ENCODE measurements at places on chromosomes 3 and 15. TPM values are rescaled to one million over a fixed set of nuclear protein-coding genes. Genes with fewer than 3 reads are reported as not detected.

DNA sequence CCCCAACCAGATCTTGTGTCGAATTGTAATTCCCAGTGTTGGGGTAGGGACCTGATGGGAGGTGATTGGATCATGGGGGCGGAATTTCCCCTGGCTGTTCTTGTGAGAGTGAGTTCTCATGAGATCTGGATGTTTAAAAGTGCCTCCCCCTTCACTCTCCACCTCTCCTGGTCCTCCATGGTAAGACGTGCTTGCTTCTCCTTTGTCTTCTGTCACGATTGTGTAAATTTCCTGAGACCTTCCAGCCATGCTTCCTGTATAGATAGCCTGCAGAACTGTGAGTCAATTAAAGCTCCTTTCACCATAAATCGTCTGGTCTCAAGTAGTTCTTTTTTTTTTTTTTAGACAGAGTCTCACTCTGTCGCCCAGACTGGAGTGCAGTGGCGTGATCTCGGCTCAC, 42.3 kb downstream of the NR1D2 start:
- no peak for DNase-seq

- DNase-seq, result no peak
These were observed 3.6 kb upstream of the GNB4 start for GRCh38 chr3:179454887-179455286.

DNA sequence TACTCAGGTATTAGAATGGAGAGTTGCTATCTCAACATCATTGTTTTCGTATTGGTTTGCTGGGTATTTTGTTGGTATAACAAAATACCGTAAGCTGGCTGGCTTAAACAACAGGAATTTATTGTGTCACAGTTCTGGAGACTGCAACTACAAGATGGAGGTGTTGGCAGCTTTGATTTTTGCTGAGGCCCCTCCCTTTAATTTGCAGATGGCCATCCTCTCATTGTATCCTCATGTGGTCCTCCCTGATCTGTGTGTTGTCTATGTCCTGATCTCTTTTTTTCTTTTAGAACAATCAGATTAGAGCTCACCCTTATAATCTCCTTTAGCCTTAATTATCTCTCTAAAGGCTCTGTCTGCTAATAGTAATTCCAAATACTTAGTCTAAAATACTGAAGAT, 299.8 kb upstream of the GOLIM4 start:
- DNase-seq, result no peak

DNA sequence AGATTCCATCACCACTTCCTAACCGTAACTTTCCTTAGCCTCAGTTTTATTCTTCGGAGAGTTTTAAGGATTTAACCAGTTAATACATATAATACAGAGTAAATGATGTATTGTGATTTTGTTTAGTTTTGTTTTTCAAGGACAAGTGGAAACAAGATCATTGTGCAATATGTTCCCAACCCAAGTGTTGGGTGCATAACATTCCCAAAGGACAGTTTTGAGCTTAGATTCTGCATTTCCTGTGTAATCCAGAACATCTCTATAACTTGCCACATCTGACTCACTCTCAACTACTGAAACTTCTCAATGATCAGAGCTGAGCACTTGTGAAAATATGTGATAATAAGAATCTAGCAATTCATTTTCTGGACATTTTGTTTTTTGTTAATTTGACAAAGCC, 466.1 kb upstream of the PPP2R3A start:
- DNase-seq, result no peak

DNA sequence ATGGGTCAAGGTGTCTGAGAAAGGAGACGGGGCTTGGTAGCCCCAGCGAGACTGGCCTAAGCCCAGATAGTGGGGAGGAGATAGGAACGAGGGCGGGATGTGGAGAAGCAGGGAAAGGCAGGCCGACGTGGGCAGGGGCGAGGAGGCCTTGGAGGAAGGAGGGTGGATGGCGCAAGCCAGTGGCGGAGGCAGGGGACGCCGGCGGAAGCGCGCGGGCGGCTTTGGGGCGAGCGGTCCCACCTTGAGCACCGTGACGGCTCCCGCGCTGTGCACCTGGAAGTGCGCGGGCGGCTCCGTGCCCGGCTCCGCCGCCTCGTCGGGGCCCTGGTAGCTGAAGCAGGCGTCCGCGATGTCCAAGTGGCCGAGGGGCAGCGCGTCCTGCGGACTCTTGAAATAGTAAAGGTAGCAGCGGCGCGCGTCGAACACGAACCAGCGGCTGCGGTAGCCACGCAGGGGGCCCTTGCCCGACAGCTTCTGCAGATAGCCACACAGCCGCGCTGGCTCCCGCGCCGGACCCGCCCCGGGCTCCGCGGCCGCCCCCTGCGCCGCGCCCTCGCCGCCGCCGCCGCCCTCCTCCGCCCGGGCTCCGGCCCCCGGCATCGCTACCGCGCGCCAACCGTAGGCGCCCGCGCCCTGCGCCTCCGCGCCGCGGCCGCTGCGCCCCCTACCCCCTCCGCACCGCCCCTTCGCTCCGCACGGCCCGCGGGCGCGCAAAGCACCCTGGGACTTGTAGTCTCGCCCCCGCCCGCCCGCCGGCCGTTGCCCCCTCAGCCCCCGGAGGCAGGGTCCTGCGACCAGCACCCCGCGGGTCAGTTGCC, at the start of gene TBC1D2B:
Gene TBC1D2B, minus strand, starts transcription at position 659 of the 818 bp plus-strand sequence. Its CDS starts 59 bp downstream, at position 600.
- peak; percentile 71 for DNase-seq

DNA sequence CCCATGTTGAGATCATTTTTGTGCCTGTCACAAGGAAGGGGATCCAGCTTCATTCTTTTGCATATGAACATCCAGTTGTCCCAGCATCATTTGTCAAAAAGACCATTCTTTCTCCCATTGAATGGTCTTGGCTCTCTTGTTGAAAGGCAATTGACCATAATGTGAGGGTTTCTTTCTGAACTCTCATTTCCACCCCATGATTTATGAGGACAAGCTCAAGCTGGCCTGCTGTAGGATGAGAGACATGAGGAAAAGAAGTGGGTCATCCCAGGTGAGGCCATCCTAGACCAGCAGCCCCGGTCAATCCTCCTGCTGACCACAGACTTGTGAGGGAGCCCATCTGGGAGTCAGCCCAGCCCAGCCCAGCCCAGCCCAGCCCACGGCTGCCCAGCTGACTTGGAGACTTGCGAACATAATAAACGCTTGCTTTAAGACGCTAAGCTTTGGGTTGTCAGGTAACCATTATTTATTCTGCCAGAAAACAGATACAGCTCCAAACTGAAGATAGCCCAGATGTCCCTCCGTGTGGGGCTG, 69.0 kb downstream of the LINGO1 start:
- DNase-seq, result no peak

GRCh38 chr15:91307601-91308000, 207.5 kb downstream of the SV2B start:
- no peak for DNase-seq

The CYP1A1 gene
- 2.0 TPM for total RNA-seq

DNA sequence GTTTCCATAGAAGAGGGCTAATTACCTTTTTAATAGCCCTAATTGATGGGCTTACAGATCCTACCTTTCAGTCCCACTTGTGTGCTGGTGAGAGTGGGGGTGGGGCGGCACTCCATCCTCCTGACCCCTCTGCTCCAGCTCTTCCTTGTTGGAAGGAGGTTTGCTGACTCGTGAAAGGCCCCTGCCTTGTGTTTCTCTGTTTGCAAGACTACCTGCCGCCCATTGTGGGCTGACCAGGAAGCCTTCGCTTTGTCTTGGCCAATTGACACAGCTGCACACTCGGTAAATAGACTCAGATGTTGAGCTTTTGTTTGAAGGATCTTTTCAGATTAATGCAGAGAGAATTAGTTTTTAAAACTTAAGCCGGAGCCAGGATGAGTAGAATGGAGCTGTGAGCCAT, 197.3 kb upstream of the HES1 start:
- no peak for DNase-seq

DNA sequence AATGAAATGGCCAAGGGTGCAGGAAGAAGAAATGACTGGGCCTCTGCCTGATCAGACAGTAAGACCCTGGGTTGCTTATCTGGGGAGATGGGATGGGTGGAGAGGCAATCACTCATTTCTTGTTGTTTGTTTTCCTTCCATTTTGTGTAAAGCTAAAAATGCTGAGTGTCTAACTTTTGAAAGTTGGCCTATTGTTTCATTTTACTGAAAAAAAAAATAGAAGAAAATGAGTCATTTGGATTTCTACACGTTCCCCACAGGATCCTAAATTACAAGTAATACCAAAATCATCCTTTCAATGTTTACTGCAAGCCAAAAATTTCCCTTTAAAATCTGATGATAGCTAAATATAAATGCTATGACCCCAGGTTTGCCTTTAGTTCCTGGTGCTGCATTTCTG, 30.6 kb downstream of the PTX3 start:
- no peak for DNase-seq

DNA sequence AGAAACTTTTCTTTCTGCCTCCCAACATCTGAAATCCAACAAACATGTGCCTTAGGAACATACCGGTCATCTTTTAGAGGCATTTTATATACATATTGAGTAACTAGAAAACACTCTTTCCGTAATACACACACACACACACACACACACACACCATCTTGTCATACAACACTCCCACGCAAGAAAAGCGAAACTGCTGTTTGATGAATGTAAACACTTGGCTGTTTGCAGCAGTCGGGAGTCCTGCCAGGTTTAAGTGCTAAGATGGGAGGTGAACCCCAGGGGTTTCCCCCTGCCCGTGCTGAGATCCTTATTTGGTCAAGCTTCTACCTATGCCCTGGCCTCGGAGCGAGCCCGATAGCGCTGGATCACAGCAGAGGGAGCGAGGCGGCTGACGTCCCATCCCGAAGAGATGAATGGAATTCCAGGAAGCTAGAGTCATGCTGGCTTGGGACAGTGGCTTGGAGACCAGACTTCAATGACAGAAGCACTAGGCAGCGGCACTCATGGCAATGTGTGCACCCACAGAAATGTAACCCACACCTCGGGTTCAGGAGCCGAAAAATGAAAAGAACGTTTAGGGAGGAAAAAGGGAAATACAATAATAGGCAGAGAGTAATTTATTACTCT, 1.3 kb upstream of the THBS1 start:
- DNase-seq, result peak; percentile 44

DNA sequence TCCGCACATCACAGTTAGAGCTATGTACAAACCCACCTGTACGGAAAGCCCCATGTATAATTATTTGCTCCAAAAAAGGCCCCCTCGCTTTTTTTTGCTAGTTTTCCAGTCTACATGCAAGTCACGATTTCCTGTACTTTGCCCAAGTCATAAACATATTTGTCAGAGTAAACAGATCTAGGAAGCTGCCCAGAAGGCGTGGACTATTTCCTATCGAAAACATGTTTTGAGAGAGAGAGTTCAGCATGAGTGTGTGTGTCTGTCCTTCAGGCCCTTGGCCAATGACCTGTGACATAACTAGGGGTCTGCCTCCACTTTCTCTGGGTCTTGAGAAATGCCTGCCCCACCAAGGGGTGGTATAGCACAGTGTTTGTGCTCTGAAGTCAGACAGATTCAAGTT, 72.7 kb upstream of the HACD2 start:
- no peak for DNase-seq

The TRIM42 gene
- total RNA-seq, result not detected

DNA sequence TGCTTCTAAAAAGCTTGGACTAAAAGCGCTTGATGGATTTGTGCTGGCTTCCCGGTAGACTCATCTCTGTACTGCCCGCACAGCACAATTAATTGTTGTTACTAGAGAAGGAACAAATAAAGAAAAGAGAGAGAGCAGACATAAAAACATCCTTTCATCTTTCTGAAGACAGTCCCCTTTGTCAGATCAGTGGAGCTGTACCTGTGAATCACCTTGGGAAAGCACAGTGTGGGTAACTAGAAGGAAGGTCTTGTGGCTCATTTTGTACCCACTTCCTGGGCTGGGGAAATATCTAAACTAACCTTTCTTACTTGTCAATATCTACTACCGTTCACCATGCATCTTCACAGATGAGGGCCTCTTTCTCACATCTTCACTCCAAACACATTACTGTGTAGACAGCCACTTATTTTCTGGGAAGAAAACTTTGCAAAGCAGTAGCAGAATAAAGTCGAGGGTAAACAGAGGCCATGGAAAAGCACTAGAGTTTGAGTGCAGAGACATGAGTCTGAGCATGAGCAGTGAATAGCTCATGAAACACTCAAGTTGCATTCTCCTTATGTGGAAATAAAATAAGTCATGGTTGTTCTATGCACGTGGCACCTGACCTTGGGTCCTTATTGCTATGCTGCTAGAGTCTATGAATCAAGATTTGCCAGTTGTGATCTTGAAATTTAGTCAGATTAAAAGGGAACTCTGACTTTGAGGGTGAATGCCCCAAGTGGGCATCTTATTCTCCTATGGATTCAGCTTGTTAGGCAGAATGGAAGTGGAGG, 169.3 kb downstream of the LPP start:
- no peak for DNase-seq

The SLC24A5 gene
- not detected for total RNA-seq

- DNase-seq, result no peak
These were observed 57.9 kb upstream of the RNU6-1 start for GRCh38 chr15:67897646-67898339.

The CALML4 gene
- 118 TPM for total RNA-seq

The BCL2A1 gene
- not detected for total RNA-seq

GRCh38 chr15:100254691-100255090, 87.1 kb downstream of the ADAMTS17 start:
- no peak for DNase-seq

GRCh38 chr3:14274999-14275961, 96.7 kb downstream of the LSM3 start:
- no peak for DNase-seq

DNA sequence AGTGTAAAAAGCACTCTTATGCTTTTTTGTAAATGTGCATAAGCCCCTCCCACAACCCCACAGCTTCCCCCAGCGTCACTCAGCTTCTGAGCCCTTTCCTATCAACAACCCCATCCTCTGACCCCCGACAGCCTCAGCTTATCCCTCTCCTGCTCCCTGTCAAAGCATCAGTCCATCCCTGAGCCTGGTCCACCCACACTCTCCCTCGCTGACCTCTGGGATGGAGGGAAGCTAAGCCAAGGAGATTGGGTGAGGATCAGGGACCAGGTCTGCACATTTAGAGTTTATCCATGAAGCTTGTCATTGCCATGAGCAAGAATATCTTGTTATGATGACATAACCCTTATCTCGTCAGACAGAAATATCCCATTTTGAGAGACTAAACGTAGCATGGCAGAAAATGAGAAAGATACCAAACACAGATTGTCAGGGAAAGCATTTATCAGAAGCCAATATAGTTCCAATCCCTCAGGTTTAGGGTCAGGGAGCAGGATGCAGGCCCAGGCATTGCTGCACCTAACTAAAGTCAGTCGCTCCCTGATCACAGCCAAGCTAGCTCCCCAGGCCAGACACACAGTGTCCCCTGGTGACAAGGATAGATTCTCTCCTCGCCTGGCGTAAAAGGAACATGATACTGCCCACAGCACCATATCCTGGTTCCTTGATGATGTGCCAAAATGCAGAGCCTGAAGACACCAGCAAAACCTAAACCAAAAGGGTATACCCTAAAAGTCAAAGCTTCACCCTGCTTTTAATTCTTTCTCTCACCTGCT, 66.9 kb downstream of the DCLK3 start:
- DNase-seq, result no peak

- DNase-seq, result no peak
These were observed 28.6 kb downstream of the CGGBP1 start for GRCh38 chr3:88030210-88030609.

DNA sequence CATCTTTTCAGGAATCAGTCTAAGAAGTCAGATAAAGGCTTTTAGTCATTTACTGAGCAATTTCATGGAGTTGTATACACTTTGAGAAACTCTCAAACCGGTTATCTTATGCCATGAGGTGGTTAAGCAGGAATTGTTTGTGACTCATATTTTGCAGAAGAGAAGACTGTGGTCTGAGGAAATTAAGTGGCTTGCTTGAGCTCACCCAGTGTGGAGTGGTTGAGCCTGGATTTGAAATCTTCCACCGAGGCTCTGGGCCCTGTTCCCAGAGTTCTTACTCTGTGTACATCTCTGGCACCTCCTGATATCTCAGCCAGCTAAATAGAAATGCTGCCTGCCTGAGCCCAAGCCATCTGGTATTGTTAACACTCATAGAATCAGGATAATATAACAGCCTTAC, 37.8 kb upstream of the BCL6 start:
- DNase-seq, result no peak
